ENCODE measurements at places on chromosomes 12 and 14.
A peak's percentile ranks its signal among the peaks of the same experiment; 100 is the strongest.

DNA sequence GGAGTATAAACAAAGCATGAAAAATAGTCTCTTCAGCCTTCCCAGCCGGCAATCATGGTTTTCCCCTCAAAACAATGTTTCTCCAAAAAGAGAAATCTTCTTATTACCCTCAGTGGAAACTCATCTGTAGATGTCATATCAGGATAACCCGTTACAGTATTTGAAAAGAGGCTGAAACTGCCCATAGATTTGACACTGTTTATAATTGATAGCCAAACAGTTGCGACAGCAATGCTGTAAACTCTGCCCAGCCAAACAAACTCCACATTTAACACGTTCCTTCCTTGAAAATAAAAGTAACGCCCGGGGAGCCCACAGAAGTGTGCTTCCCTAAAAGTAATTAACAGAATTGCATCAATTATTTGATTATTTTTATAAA is 201.3 kb upstream of the FOXN3 start:
- peak; percentile 40 for DNase-seq
- no peaks in the 10 kb centered on the region for H3K27me3 ChIP-seq
- no peaks in the 10 kb centered on the region for H3K36me3 ChIP-seq
- H3K4me3 ChIP-seq = peak overlapping the region; percentile 55
- no peaks in the 10 kb centered on the region for H3K4me1 ChIP-seq

- H3K4me3 ChIP-seq = no peak overlapping the region
- no peak for DNase-seq
- H3K27me3 ChIP-seq = no peaks in the 10 kb centered on the region
- no peaks in the 10 kb centered on the region for H3K4me1 ChIP-seq
- no peak overlapping the region for H3K27ac ChIP-seq
- no peaks in the 10 kb centered on the region for H3K36me3 ChIP-seq
Observed at GRCh38 chr12:23098517-23098916, 473.5 kb downstream of the ETNK1 start.

DNA sequence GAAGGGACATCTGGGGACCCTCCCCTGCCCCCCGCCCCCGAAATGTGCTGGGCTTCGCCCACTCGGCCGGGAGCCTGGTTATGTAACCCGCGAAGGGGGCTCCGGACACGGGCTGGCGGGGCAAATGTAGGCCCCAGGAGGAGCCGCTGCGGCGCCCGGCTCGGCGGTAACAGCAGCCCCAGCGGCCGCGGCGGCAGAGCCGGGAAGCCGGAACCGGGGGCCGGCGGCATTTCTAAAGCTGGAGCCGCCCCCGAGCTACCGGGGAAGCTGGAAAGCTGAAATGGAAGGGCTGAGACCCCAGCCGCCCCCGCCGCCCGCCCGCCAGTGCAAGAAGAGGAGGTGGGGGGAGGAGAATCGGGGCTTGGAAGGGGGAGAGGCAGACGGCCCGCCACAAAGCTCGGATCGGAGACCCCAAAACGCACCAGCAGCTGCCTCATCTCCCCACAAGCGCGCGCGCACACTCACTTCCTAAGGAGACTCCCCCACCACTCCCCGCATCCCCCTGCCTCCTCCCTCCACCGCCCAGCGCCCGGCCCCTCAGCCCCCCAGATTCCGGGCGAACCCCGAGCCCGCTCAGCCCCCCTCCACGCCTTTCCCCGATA is 1.5 kb downstream of the KDM2B start:
- H3K27me3 ChIP-seq = no peaks in the 10 kb centered on the region
- H3K4me1 ChIP-seq = peaks cover 5% of the 10 kb centered on the region
- H3K4me3 ChIP-seq = peak overlapping the region; percentile 55

GRCh38 chr12:57462251-57462911 is 2.8 kb downstream of the GLI1 start:
- peak overlapping the region; percentile 58 for H3K27ac ChIP-seq
- H3K4me3 ChIP-seq = peak overlapping the region; percentile 52
- DNase-seq = peak; percentile 92
- peaks cover 7% of the 10 kb centered on the region for H3K4me1 ChIP-seq
- H3K27me3 ChIP-seq = peaks cover 5% of the 10 kb centered on the region
- H3K36me3 ChIP-seq = no peaks in the 10 kb centered on the region

DNA sequence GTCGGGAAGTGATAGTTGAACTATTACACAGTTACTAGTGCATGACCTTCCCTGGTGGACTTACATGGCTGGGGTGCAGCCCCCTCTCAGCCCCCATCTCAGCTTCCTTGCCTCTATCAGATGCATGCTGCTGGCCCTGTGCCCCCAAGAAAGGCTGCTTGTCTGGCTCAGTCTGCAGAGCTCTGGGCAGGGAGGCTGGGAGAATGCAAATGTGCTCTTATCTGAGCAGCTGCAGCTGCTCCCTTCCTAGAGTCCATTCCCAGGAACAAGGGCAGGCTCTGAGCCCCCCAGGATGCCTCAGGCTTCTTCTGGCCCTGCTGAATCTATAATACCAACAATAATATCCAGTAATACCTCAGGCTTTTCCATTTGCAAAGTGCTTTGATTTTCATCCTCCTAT is 218.1 kb upstream of the SRRM4 start:
- H3K4me3 ChIP-seq = no peak overlapping the region
- DNase-seq = no peak
- no peaks in the 10 kb centered on the region for H3K36me3 ChIP-seq

- no peaks in the 10 kb centered on the region for H3K27me3 ChIP-seq
- no peaks in the 10 kb centered on the region for H3K4me1 ChIP-seq
- no peak overlapping the region for H3K4me3 ChIP-seq
- H3K36me3 ChIP-seq = no peaks in the 10 kb centered on the region
- no peak for DNase-seq
- no peak overlapping the region for H3K27ac ChIP-seq
Observed at GRCh38 chr14:39593377-39593776, 161.1 kb upstream of the FBXO33 start.

- no peak for DNase-seq
- no peak overlapping the region for H3K27ac ChIP-seq
- H3K4me1 ChIP-seq = no peaks in the 10 kb centered on the region
- H3K36me3 ChIP-seq = no peaks in the 10 kb centered on the region
- H3K4me3 ChIP-seq = no peak overlapping the region
Observed at GRCh38 chr12:64256166-64256800, 34.2 kb upstream of the KICS2 start.

- H3K4me1 ChIP-seq = no peaks in the 10 kb centered on the region
- H3K4me3 ChIP-seq = no peak overlapping the region
- no peaks in the 10 kb centered on the region for H3K27me3 ChIP-seq
Observed at GRCh38 chr12:19894050-19894449, 454.8 kb downstream of the AEBP2 start.

DNA sequence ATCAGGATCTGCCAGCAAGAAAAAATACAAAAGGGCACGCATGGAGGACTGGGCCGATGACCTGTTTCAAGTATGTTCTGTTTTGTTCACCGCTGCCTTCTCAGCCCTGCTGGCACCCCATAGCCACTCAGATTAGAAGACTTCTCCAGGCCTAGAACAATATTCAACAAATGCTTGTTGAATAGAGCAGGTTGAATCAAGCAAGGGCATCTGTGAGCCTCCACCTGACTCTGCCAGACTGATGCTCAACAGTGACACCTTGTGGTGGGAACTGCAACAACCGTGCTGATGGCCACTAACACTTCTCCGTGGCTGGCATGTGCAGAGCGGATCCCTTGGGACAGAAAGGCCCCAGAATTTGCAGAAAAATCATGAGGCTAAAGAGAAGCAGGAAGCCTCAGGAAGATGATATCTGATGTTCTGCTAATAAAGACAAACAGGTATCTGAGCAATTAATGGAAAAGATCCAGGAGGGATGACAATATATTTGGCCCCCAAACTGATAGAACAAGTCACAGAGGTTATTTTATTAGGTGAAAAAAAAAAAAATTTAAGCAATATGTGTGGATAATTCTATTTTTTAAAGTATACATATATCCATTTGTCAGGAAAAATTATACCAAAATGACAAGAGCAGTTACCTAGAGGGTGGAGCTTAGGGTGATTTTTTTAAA is 114.3 kb downstream of the KSR2 start:
- H3K27ac ChIP-seq = no peak overlapping the region
- no peak overlapping the region for H3K4me3 ChIP-seq
- H3K36me3 ChIP-seq = no peaks in the 10 kb centered on the region

- no peak for DNase-seq
- no peaks in the 10 kb centered on the region for H3K27me3 ChIP-seq
- H3K4me3 ChIP-seq = no peak overlapping the region
- H3K27ac ChIP-seq = no peak overlapping the region
- H3K36me3 ChIP-seq = no peaks in the 10 kb centered on the region
- peaks cover 13% of the 10 kb centered on the region for H3K4me1 ChIP-seq
Observed at GRCh38 chr14:73452341-73453186, 5.8 kb downstream of the NUMB start.

DNA sequence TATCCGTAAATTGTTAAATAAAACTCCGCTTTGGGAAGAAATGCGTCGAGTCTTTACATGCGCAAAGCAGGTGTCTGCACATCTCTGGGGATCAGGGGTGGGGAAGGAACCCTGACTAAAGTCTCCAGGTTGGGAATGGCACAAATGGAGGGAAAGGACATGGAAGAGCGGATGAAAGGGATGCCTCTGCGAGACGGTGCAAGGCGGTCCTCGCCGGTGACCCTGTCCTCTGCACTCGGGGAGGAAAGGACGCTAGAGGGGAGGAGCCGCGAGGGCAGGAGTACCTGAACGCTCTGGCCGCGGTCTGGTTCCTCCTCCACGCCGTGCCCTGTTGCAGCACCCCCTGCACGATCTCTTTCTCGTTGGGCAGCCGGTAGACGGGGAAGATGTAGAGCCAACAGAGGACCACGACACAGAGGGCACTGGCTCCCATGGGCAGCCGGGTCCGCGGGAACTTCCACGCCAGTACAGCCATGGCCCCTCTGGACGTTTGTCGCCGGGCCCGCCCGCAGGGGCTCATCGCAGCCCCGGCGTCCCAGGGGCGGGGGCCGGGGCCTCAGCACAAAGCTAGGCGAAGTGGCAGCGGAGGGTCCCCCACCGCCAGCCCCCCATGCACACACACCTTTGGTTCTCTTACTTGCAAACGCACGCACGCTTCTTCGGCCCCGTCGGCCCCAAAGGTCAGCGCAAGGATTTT is 646 bp downstream of the ST8SIA1 start:
- H3K27me3 ChIP-seq = peaks cover 13% of the 10 kb centered on the region
- H3K4me3 ChIP-seq = peak overlapping the region; percentile 44
- peak overlapping the region; percentile 3 for H3K27ac ChIP-seq
- peak; percentile 24 for DNase-seq
- H3K4me1 ChIP-seq = no peaks in the 10 kb centered on the region
- H3K36me3 ChIP-seq = no peaks in the 10 kb centered on the region

GRCh38 chr12:118307069-118307954 is 65.4 kb downstream of the TAOK3 start:
- no peak for DNase-seq
- no peaks in the 10 kb centered on the region for H3K36me3 ChIP-seq
- H3K4me1 ChIP-seq = no peaks in the 10 kb centered on the region
- H3K27ac ChIP-seq = peak overlapping the region; percentile 24
- H3K4me3 ChIP-seq = no peak overlapping the region

- H3K27ac ChIP-seq = no peak overlapping the region
- no peaks in the 10 kb centered on the region for H3K36me3 ChIP-seq
- no peaks in the 10 kb centered on the region for H3K4me1 ChIP-seq
- H3K4me3 ChIP-seq = no peak overlapping the region
- no peak for DNase-seq
Observed at GRCh38 chr14:104898870-104899510, 25.7 kb upstream of the PLD4 start.

DNA sequence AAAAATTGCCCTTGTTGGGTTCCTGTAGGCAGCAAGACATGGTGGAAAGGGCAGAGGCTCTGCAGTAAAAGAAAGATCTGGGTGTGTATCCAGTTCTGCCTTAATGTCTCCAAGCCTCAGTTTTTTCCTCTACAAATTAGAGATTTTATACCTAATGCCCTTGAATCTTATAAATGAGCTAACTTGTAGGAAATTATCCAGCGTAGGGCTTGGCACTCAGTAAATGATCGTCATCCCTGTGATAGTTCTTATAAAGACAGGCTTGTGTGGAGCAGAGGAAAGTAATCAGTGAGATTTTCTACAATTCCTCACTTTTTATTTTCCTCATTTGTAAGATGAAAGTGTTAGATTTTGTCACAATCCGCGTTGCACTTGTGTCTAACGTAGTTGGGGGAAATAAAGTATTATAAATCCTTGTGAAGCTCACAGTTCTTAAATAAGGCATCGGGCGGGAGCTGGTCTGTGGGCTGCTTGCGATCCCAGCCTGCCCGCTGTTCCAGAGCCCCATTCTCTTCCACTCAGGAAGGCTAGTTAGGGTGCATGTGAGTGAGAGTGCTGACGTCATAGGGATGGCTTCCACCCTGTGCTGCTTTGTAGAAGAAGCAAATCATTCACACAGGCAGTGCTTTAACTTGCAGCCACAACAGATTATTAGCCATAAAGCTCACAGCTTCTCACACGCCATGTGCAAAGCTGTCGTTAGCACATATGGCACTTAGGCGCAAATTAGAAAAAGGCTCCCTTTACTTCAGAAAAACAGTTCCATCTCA is 87.6 kb downstream of the EML1 start:
- no peak overlapping the region for H3K4me3 ChIP-seq
- no peaks in the 10 kb centered on the region for H3K27me3 ChIP-seq
- no peak for DNase-seq
- H3K36me3 ChIP-seq = no peaks in the 10 kb centered on the region

- H3K4me1 ChIP-seq = no peaks in the 10 kb centered on the region
- H3K36me3 ChIP-seq = no peaks in the 10 kb centered on the region
- no peak overlapping the region for H3K27ac ChIP-seq
Observed at GRCh38 chr14:50928002-50928635, 16.2 kb downstream of the PYGL start.

DNA sequence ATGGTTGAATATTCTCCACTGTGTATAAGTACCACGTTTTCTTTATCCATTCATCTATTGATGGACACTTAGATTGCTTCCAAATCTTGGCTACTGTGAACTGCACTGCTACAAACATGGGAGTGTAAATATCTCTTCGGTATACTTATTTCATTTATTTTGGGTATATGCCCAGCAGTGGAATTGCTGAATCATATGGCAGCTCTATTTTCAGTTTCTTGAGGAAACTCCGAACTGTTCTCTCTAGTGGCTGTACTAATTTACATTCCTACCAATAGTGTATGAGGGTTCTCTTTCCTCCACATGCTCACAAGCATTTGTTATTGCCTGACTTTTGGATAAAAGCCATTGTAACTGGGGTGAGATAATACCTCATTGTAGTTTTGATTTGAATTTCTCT is 623.1 kb upstream of the LRFN5 start:
- no peaks in the 10 kb centered on the region for H3K4me1 ChIP-seq
- no peaks in the 10 kb centered on the region for H3K27me3 ChIP-seq
- H3K4me3 ChIP-seq = no peak overlapping the region
- H3K36me3 ChIP-seq = no peaks in the 10 kb centered on the region
- H3K27ac ChIP-seq = no peak overlapping the region

DNA sequence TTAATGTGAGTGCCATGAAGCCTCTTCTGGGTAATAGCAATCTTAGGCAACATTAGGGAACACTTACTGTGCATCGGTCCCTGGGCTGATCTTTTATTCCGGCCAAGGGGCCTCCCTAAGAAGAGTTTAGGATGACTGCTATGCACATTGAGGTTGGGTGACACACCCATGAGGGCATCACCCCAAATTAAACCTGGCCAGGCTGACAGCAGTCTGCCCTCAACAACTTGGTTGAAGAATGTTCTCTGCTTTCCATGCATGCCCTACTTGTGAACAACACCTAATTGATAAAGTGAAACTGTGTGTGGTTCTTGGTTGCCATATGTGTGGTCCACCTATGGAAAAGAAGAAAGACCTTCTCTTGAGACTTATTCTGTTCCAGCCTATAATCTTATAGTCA is 1098.0 kb downstream of the BCL11B start:
- no peak overlapping the region for H3K4me3 ChIP-seq
- no peak overlapping the region for H3K27ac ChIP-seq
- H3K36me3 ChIP-seq = no peaks in the 10 kb centered on the region
- H3K4me1 ChIP-seq = no peaks in the 10 kb centered on the region
- no peak for DNase-seq
- no peaks in the 10 kb centered on the region for H3K27me3 ChIP-seq

- H3K27ac ChIP-seq = no peak overlapping the region
- H3K4me3 ChIP-seq = no peak overlapping the region
- DNase-seq = no peak
- no peaks in the 10 kb centered on the region for H3K27me3 ChIP-seq
- peaks cover 10% of the 10 kb centered on the region for H3K4me1 ChIP-seq
- H3K36me3 ChIP-seq = peaks cover 11% of the 10 kb centered on the region
Observed at GRCh38 chr14:22769369-22769768, 2.9 kb downstream of the OXA1L start.
